ENCODE measurements at places on chromosomes 1 and 21. TPM values are rescaled to one million over a fixed set of nuclear protein-coding genes. Genes with fewer than 3 reads are reported as not detected.

DNA sequence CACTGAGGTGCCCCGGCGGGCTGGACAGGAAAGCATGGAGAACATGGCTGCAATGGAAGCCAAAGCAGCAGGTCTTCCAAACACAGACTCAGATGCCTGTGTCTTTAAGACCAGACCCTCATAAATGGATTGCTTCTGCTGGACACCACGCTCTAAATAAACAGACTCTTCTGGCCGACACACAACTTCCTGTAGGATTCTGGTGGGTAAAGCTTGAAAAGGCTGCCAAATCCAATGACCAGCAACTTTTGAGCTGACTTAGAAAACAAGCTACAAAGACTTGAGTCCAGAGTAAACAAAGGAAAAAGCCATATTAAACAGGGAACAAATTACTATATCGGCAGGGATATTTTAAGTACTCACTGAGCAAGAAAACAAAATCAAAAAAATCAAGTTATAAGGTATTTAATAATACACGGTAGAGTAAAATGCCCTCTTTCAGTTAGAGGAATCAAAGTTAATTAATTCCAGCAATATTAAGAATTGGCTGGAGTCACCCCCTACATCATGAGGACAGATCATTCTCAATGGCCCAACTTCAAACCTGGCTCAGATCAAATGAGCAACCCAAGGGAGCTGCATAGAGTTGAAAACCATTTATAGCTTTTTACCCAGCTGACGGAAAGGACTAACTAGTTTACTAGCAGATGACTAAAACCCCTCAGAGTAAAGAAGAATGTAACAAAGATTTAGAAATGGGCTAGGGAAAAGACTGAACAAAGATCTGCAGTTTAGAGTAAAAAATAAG is 102.4 kb downstream of the TGFBR3 start:
- H3K4me3 ChIP-seq = no peak overlapping the region
- H3K27me3 ChIP-seq = no peaks in the 10 kb centered on the region
- H3K36me3 ChIP-seq = no peaks in the 10 kb centered on the region
- DNase-seq = peak; percentile 24
- peak overlapping the region; percentile 41 for H3K27ac ChIP-seq

DNA sequence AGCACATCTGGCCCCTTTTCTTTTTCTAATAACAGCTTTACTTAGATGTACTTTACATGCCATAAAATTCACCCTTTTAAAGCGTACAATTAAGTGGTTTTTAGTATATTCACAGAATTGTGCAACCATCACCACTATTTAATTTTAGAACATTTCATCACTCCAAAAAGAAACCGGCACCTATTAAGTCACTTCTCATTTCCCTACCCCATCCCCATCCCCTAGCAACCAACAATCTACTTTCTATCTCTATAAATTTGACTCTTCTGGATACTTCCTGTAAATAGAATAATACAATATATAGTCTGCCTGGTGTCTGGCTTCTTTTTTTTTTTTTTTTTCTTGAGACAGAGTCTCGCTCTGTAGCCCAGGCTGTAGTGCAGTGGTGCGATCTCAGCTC is 59.5 kb upstream of the ENAH start:
- H3K4me3 ChIP-seq = no peak overlapping the region
- H3K36me3 ChIP-seq = no peaks in the 10 kb centered on the region
- no peak for DNase-seq
- no peaks in the 10 kb centered on the region for H3K27me3 ChIP-seq
- no peak overlapping the region for H3K27ac ChIP-seq

- H3K4me1 ChIP-seq = no peaks in the 10 kb centered on the region
- DNase-seq = no peak
- H3K36me3 ChIP-seq = no peaks in the 10 kb centered on the region
- no peak overlapping the region for H3K4me3 ChIP-seq
Observed at GRCh38 chr1:236677641-236678235, 8.6 kb upstream of the ACTN2 start.

- no peak for DNase-seq
- H3K36me3 ChIP-seq = no peaks in the 10 kb centered on the region
- H3K4me3 ChIP-seq = no peak overlapping the region
- peaks cover 35% of the 10 kb centered on the region for H3K4me1 ChIP-seq
- H3K27me3 ChIP-seq = no peaks in the 10 kb centered on the region
- H3K27ac ChIP-seq = no peak overlapping the region
Observed at GRCh38 chr1:53308506-53308905, 19.4 kb downstream of the LRP8 start.

DNA sequence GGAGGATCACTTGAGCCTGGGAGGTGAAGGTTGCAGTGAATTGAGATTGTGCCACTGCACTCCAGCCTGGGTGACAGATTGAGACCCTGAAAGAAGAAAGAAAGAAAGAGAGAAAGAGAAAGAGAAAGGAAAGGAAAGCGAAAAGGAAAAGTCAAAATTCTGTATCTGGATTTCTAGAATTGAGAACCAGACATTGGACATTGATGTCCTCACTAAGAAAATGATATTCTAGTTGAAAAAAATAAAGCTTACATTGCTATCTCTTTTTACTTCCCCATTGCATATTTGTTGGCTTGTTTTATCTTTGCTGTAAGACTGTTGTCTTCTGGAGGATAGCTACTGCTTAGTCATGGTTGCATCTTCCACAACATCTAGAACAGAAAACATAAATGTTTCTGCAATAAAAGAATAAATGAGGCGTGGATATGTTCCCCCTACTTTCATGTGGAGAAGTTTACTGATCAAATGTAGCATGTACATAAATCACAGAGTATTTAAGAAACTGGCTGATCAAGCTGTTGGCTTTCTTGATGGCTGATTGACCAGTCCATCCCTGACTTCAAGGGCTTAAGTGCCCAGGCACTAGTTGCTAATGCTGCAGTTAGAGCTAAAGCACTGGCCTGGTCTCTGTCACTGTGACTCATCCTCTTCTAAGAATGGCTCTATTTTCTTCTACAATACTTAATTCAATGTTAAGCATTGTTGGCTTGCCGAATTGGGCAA is 17.7 kb downstream of the CD53 start:
- no peaks in the 10 kb centered on the region for H3K4me1 ChIP-seq
- no peak for DNase-seq
- no peaks in the 10 kb centered on the region for H3K36me3 ChIP-seq
- no peak overlapping the region for H3K27ac ChIP-seq
- H3K4me3 ChIP-seq = no peak overlapping the region

- H3K36me3 ChIP-seq = no peaks in the 10 kb centered on the region
- H3K27ac ChIP-seq = peak overlapping the region; percentile 74
- H3K4me1 ChIP-seq = peaks cover 19% of the 10 kb centered on the region
- DNase-seq = no peak
- no peak overlapping the region for H3K4me3 ChIP-seq
Observed at GRCh38 chr1:45843474-45843905, 40.1 kb downstream of the MAST2 start.

DNA sequence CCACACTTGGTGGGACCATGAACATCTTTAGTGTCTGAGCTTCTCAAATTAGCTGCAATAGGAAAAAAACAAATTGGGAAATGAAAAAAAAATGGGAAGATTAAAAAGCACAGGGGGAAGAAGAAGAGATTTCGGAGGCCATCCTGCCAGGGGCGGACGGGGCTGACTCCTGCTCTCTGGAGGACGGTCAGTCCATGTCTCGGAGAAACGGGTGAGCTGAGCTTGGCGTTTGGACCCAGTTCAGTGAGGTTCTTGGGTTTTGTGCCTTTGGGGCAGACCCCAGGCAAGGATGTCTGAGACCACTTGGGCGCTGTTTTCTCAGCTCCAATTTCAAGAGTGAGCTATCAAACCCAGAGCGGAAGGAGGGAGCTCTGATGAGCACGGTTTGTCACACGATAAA is 123.9 kb downstream of the PRDM2 start:
- peaks cover 2% of the 10 kb centered on the region for H3K4me1 ChIP-seq
- DNase-seq = no peak
- H3K36me3 ChIP-seq = no peaks in the 10 kb centered on the region
- no peaks in the 10 kb centered on the region for H3K27me3 ChIP-seq

- H3K27ac ChIP-seq = no peak overlapping the region
- no peaks in the 10 kb centered on the region for H3K36me3 ChIP-seq
- no peaks in the 10 kb centered on the region for H3K27me3 ChIP-seq
- DNase-seq = no peak
Observed at GRCh38 chr1:61442544-61442943, 282.4 kb downstream of the TM2D1 start.

GRCh38 chr1:231236208-231236591 is 4.8 kb upstream of the GNPAT start:
- no peak for DNase-seq
- H3K4me3 ChIP-seq = no peak overlapping the region
- H3K27ac ChIP-seq = no peak overlapping the region
- H3K27me3 ChIP-seq = no peaks in the 10 kb centered on the region
- peaks cover 7% of the 10 kb centered on the region for H3K36me3 ChIP-seq

DNA sequence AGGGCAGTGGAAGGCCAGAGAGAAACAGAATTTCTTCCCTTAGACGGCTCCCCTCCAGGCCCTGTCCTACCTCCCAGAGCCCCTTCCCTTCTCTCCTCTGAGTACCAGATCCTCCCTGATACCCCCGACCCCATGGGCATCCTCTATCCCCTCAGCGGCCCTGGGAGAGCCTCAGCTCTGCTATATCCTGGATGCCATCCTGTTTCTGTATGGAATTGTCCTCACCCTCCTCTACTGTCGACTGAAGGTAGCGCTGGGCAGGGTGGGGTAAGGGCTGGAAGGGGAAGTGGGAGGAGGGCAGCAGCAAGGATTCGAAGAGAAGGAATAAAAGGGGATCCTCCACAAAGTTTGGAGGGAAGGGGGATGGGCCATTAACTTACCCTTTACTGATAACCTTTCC is 2.7 kb downstream of the FCER1G start:
- H3K27me3 ChIP-seq = no peaks in the 10 kb centered on the region
- no peaks in the 10 kb centered on the region for H3K4me1 ChIP-seq
- peaks cover 19% of the 10 kb centered on the region for H3K36me3 ChIP-seq
- H3K4me3 ChIP-seq = no peak overlapping the region
- DNase-seq = no peak

GRCh38 chr1:178862864-178863263 is 8.0 kb downstream of the ANGPTL1 start:
- H3K4me3 ChIP-seq = no peak overlapping the region
- H3K4me1 ChIP-seq = peaks cover 18% of the 10 kb centered on the region
- DNase-seq = no peak
- H3K27ac ChIP-seq = no peak overlapping the region

GRCh38 chr1:28470146-28470545 is 35.7 kb upstream of the RCC1 start:
- H3K27ac ChIP-seq = no peak overlapping the region
- no peaks in the 10 kb centered on the region for H3K4me1 ChIP-seq
- H3K27me3 ChIP-seq = no peaks in the 10 kb centered on the region

DNA sequence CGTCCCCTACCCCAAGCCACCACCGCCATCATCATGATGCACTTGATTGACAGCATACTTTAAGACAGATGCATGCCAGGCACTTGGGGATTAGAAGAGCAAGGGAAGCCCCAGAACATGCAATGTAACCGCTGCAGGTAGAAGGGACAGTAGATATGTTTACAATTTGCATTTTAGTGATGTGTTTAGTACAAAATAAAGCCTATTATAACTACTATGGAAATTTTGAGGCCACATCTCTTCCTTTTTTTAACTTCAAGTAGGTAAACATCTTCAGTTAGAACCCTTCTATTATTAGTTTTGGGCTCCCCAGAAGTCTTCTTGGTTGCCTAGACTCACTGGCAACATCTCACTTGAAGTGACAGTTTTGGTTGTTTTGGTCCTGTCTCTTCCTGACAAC is 25.3 kb downstream of the CR1L start:
- no peaks in the 10 kb centered on the region for H3K36me3 ChIP-seq
- no peak overlapping the region for H3K27ac ChIP-seq
- DNase-seq = no peak
- no peaks in the 10 kb centered on the region for H3K27me3 ChIP-seq

DNA sequence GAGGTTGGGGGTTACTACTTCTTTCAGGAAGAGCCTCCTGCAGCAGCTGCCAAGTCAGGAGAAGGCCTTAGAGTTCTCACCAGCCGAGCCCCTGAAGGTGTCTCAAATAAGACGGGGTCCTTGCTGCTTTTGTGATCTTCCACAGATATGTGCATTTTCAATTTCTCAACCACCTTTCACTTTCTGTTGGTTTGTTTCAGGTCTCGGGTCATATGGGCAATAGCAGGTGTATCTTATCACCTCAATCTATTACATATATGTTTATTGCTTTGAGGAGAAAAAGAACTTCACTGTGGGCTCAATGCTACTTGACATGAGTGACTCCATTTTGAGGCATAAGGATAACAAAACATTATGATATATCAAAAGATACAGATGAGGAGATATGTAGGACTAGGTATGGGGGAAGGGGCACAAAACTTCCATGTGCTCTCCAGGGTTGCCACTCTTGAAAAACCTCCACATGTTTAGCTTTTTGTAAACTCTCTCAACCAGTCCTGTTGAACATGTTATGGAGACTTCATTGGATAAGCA is 1171.4 kb upstream of the ADGRL2 start:
- H3K4me1 ChIP-seq = no peaks in the 10 kb centered on the region
- H3K27me3 ChIP-seq = no peaks in the 10 kb centered on the region
- no peaks in the 10 kb centered on the region for H3K36me3 ChIP-seq
- no peak for DNase-seq
- H3K27ac ChIP-seq = no peak overlapping the region

DNA sequence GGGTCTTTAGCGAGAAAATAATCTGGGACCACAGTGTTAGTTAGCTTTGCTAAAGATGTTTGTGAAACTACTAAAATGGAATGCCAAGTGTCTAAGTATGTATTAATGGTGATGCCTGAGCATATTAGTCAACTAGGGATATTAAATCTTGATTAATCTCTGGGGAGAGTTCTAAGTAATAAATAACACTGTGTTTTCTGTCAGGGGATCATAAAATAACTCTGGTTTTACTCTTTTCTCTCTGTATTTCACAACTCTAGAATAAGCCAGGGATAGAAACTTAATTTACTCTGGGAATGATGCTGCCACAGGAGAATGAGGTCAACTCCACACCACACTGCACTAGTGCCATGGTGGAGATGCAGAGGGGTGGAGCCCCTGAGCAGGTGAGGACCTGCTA is 399.2 kb downstream of the PTBP2 start:
- H3K4me1 ChIP-seq = no peaks in the 10 kb centered on the region
- no peaks in the 10 kb centered on the region for H3K27me3 ChIP-seq
- H3K27ac ChIP-seq = no peak overlapping the region
- H3K4me3 ChIP-seq = no peak overlapping the region
- no peaks in the 10 kb centered on the region for H3K36me3 ChIP-seq

The OPTC gene
- not detected for total RNA-seq

The SLC1A7 gene
- total RNA-seq = not detected

The BCAR3 gene
- total RNA-seq = 46.7 TPM

The CD52 gene
- total RNA-seq = 3.0 TPM

The SCAMP3 gene
- total RNA-seq = 73.5 TPM

The MRPS6 gene
- 75.7 TPM for total RNA-seq

The SLC6A9 gene
- 7.5 TPM for total RNA-seq

The LTN1 gene
- 31.6 TPM for total RNA-seq

The TCEANC2 gene
- 4.4 TPM for total RNA-seq

The TRABD2B gene
- 0.71 TPM for total RNA-seq

The NR1I3 gene
- total RNA-seq = not detected

The MPC2 gene
- total RNA-seq = 40.1 TPM

All from thyroid gland (tissue), 4 donors.